Mesendoderm (in vitro differentiated cells): ENCODE measurements at places on chromosomes 7 and 10.

DNA sequence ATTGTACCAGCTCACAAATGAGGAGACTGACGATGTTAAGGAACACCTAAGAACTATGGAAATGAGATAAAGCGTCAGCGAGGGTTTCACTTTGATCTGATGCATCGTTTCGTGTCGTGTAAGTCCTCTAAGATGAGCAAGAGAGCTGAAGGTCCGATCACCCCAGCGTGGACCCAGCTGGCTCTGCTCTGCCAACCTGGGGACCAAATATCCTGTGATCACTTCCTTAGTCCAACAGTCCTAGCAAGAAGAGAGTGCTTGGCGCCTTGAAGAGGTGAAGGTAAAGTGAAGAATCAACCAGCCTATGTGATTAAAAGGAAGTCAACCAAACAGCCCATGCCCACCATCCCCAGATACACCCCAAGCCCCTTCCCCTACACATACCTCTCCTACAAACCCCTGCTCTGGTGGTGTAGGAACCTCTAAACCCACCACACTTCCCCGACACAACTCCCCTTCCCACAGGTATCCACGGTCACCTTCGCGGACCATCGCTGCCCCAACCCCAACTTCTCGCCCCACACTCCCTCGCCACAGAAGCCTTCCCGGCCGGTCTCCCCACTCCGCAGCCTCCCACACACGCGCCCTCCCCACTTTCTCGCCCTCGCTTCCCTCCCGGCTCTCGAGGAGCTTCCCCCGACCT is 722 bp downstream of the UPF2 start:
- peak; percentile 60 for DNase-seq

DNA sequence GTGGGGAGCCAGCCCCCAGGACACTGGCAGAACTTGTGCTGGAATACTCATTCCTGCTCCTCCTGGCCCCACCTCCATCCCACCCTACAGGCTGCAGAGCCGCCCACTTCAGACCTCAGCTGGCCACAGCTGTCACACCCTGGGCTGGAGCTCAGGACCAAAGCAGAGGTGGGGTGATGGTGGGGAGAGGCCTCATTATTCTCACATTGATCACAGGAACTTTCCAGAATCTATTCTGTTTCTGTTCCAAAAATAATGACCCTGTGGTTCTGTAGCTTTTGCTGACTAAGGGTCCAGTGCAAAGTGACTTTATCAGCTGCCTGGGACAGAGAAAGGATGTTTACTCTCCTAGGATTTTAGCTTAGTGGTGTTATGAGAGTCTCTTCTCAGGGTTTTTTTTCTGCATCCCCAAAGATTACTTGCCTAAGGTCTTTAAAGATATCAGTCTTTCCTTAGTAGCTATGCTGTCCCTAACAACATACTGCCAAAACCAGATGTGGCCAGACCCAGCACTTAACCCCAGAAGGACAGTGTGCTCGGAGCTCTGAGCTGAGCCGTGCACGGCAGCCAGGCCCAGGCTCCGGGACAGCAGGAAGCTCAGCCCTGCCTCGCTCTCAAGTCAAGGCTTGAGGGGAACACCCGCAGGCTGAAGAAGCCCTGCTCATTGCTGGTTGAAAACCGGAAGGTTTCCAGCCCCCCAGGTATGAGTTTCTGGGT is 223.3 kb downstream of the MLLT10 start:
- DNase-seq, result peak; percentile 38

DNA sequence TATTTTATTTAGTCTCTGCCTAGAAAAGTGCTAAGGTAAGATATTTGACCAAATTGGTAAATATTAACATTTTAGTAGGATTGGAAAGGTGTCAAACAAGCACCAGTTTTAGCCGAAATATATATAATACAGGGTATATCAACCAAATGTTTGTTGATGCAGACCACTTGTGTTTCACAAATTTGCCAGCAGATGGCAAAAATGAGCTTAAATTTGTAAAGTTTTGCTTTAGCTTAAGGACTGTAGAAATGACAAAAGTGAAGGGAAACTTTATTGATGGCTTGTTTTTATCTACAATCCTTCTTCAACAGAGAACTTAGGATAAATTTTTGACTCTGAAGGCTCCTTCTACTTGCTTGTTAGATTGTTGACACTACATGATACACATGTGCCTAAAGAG is 4.8 kb upstream of the POLR1F start:
- DNase-seq, result peak; percentile 53

DNA sequence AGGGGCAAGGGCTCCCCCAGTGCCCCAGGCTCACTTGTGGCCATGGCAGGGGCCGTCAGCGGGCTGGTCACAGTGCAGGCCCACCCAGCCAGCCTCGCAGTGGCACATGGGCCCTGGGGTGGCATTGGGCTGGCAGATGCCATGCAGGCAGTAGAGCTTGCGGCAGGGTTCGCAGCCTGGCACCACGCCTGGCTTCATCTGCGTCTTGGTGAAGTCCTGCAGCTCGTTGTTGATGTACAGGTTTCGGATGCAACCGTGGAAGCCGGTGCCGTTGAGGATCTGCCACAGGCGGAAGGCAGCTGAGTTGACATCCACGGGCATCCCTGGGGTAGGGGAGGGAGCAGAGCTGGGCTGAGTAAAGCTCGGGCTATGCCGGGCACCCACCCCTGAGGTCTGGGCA is 170.6 kb downstream of the LCOR start:
- no peak for DNase-seq
